ENCODE measurements at places on chromosomes 5 and 9.

DNA sequence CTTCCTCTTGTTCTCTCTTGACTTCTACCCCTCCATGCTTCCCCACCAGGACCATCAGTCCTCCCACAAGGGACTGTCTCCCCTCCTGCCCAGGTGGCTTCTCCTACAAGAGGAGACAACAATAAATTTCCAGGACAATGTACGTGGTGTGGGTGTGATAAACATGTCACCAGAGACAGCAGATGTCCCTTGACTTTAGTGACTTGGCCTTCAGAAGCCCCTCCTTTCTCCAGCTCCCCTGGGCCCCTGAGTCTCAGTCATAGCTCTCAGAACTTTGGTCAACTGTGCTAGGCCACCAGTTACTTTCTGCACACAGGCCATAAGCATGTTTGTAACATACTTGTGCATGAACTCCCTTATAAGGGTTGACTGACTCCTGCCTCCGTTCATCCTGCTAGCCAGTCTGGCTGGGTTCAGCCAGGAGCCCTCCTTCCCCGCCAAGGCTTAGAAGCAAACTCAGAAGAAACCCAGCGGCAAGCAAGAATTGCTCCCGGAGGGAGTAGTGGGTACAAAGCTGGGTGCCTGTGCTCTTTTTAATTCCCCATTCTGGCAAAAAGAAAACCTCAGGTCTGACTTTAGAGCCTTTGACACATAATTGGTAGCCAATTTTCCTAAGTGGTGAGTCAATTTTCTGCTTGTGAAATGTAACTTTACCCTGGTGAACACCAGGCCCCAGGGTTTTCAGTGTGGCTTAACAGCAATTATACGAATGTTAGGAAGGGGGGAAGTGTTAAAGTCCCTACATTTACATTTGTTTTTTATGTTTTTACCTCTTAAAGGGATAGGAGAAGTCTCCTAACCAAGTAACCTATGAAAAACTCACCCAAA lies 49.2 kb downstream of the EBF1 start:
- DNase-seq = no peak

DNA sequence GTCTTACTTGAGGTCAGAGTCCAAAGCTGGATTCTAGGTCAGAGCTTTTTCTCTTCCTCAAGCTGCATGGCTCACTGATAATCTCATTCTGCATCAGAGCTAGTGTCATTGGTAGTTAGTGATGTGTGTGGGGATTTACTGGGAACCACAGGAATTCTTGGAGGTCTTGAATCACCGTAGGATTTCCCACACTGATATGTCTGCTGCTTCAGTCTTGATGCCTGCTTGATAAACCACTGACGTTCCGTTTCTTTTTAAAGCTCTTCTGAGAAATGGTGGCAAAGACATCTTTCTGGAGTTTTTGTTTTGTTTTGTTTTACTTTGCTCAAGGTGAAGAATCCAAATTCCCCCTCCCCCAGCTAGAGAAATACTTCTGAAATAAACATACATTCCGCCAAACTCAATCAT lies 1.2 kb upstream of the GARIN3 start:
- no peak for DNase-seq

DNA sequence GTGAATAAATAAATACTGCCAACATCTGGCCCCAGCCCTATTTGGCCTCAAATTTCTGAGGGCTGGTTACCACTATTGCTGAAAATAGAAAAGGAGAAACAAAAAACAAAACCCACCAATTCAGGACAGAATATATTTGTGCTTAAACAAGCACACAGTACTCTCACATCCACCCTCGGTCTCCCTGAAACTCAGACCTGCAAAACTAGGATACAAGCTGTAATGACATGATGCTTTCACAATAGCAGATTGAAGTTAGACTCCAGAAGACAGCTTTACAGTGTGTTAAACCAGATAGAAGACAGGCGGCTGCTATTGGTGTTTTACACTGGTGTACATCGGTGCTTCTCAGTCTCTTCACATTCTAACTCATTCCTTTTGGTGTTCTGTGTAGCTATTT lies 214.9 kb upstream of the DMRT1 start:
- no peak for DNase-seq

- no peak for DNase-seq
Measured at GRCh38 chr5:169763376-169764017, 126.4 kb downstream of the DOCK2 start.

GRCh38 chr5:52989025-52989780 lies at the start of gene ITGA2:
Gene ITGA2, plus strand, starts transcription at chr5:52989352. Its CDS starts 117 bp downstream, at chr5:52989469.
- DNase-seq = peak; percentile 48

GRCh38 chr5:67317603-67318002 lies 121.0 kb upstream of the CD180 start:
- DNase-seq = no peak

- DNase-seq = no peak
Measured at GRCh38 chr9:132840980-132841379, 37.1 kb downstream of the AK8 start.

- no peak for DNase-seq
Measured at GRCh38 chr9:14768405-14769229, 46.1 kb upstream of the CER1 start.

GRCh38 chr9:121545875-121546423 lies 46.3 kb upstream of the GGTA1 start:
- peak; percentile 68 for DNase-seq
